ENCODE measurements at places on chromosomes 7 and 10. TPM values are rescaled to one million over a fixed set of nuclear protein-coding genes. Genes with fewer than 3 reads are reported as not detected.

- DNase-seq, result no peak
Observed at GRCh38 chr10:91191584-91191919, 28.9 kb upstream of the PCGF5 start.

DNA sequence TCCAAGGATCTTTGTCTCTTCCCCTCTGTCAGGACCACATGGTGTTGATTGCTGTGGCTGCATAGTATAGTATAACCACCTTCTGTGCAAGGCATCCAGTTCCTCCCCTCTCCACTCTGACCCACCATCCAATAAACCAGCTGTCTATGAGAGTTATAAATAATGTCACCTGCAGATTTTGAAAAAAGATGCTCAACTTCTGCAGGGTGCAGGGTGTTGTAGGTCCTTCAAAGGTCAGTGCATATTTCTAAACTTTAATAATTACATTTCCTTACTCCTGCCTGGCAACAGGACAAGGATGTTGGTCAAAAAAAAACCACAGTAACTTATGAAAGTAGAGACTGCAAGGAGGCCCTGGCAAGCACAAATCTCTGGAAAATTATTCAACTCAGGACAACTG, 166.2 kb downstream of the PKD1L1 start:
- peak; percentile 75 for DNase-seq

DNA sequence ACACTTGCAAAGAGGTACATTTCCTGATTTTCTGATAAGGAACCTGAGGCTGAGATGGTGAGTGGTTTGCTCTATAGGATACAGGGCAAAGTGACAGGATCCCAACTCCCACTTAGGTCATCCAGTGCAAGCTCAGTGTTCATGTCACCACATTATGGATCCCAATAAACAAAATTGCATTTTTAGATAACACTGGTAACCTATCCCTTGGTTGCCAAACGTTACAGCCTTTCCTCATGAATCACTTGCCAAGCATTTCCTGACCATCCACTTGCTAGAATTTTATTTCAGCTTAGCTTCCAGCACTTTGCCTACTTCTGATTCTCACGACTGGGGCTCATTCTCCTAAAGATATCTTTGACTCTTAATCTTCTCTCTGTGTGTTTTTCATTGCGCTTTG, 131.4 kb upstream of the ODAD2 start:
- peak; percentile 33 for DNase-seq

DNA sequence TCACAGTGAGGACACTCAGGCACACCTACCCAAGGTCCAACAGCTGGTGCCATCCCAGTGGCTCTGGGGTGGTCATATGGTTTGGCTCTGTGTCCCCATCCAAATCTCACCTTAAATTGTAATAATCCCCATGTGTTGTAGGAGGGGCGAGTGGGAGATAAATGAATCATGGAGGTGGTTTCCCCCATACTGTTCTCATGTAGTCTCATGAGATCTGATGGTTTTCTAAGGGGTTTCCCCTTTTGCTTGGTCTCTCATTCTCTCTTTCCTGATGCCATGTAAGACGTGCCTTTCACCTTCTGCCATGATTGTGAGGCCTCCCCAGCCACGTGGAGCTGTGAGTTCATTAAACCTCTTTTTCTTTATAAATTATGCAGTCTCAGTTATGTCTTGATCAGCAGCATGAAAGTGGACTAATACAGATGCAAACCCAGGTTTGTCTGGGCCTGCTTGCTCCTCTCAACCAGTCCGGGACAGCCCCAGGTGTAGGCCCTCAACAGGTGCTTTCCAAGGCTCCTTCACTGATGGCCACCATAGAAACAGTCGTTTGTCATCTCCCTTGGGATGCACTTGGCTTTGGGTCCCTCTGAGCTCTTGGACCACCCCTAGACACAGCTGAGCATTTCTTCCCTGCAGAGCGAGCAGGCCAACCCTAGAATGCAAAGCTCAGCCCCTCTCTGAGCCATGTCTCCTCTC, 101.3 kb upstream of the CTBP2 start:
- no peak for DNase-seq

GRCh38 chr7:1300636-1301035, 68.0 kb downstream of the UNCX start:
- no peak for DNase-seq

DNA sequence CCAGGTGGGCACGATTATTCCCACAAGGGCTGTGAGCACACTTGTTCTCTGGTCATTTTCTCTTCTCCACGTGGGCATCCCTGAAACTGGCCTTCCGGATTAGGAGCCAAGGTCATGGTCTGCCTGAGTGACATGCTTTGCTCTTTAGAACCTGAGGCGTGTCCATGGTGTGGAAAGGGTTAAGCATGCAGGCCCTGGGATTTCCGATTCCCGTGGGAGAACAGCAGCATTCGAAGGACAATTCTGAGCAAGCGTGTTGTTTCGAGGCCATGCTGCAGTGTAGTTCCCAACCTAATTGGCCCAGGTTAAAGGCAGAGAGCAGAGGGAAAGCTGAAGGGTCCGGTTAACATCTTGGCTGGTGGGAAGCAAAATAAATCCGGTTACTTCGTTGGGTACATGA, 245.9 kb downstream of the SKAP2 start:
- no peak for DNase-seq

- peak; percentile 68 for DNase-seq
Observed at GRCh38 chr10:14648005-14648765, 126.5 kb downstream of the FAM107B start.

DNA sequence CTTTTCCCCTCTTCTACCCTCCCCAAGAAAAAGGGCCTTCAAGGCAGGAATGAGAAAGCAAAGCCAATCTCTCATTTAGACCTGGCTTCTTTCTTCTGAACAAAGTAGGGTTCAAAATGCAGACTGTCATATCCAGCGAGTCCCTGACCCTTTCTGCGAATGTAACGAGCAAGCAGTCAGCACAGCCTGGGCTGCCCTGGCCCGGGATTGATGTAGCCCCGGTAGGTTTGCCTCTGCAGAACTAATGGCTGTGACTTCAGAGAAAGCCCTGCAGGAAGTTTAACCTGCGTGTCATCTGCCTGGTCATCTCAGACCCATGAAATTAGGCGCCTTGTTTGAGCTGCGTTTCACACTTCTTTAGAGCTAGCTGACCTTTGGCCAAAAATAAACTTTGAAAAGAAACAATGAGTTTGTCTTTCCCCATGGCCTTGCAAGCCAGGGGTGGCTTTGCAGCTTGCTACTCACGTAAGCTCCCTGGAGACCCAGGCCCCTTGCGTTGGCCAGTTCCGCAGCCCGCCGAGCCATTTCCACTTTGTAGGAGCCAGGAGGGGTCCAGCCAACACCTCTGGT, 36.4 kb downstream of the HABP2 start:
- no peak for DNase-seq

DNA sequence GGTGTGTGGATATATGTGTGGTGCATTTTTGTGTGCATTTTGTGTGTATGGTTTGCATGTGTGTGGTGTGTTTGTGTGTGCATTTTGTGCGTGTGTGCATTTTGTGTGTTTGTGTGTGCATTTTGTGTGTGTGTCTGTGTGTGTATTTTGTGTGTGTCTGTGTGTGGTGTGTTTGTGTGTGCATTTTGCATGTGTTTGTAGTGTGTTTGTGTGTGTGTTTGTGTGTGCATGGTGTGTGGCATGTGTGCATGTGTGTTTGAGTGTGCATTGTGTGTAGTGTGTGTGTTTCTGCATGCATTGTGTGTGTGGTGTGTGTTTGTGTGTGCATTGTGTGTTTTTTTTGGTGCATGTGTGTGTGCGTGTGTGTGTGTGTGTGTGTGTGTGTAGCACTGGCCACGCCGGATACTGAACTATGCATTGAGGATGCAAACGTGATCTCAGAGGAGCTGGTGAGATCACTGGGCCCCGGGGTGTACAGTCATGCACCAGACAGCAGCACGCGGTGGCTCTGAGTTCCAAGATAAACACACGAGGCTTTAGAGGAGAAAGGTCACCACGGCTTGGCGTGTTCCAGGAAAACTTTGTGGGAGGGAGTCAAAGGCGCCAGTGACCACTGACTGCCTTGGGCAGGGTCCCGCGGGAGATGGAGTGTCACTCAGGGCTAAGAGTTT, 106.6 kb upstream of the SHH start:
- DNase-seq, result peak; percentile 70

Gene FAM204A
- 103 TPM for total RNA-seq

DNA sequence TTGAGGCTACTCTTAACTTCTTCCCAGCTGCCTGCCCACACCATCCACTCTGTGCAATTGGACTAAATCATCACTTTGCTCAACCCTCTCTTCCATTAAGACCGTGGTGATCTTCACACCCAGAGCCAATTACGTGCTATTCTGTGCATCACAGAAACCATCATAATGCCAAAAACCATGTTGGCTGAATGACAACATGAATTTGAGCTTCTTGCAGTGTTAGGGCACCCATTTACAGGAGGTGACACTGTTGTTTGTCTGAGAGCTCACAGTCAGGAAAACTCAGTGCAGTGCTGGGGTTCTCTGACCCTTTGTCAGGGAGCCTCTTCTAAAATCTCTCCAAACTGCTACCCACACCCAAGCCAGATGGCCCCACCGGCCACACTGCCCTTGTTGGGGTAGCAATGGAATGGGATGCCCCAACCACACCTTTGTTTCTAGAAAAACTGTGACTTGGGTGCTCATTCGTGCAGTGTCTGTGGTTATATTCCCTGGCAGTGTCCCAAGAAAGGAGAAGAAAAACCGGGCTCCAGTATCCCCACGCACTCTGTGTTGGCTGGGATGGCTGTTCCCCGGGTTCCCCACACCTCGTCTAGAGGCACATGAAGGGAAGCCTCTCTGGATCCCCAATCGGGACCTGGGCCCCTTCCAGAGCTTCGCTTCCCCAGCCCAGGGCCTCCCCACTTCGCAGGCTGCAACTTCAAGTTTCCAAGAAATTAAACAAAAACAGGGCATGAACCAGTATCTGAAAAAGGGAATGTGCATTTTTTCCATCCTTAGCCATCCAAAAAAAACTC, 2.0 kb upstream of the TNS3 start:
- DNase-seq, result peak; percentile 29

Gene C10orf53
- total RNA-seq, result not detected

GRCh38 chr7:22633286-22633953, 93.6 kb upstream of the IL6 start:
- peak; percentile 55 for DNase-seq

DNA sequence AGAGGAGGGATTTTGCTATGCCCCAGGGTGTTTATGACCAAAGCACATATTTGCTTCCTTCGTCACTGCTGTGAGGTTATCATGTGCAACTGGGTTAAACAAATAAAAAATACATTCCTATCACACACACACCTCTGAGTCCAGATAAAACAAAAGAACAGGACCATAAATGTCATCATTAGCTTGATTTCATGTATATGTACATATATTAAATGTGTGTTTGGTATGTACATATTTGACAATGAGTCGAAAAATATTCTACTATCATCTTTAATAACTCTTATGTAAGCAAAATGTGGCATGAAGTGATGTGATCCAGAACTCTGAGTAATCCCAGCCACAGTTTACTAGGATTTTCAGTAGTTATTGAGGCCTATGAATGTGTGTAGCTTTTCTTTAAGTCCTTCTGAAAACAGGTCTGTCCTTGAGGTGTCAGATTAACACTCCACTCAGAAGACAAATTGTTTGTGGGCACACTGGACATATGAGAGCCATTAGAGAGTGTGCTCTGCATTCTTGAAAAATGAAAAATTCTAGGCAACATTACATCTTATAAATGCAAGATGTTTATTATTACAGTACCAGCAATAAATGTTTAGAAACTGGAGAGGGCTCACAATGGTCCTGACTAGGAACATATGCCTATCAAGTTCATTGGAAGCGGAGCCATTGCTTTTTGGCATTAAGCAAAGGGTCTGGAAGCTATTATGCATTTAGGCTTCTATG, 335.1 kb upstream of the SEMA3A start:
- peak; percentile 90 for DNase-seq

- no peak for DNase-seq
Observed at GRCh38 chr10:112135604-112136003, 48.0 kb downstream of the GPAM start.

Gene ZPBP
- total RNA-seq, result not detected

- no peak for DNase-seq
Observed at GRCh38 chr10:103525901-103526300, 32.4 kb downstream of the NEURL1 start.

Gene SH2B2
- total RNA-seq, result 4.9 TPM

- DNase-seq, result no peak
Observed at GRCh38 chr10:5387169-5387568, 17.5 kb downstream of the TUBAL3 start.

Gene SEMA4G
- 0.81 TPM for total RNA-seq

GRCh38 chr10:50574305-50574704, 49.5 kb downstream of the SGMS1 start:
- no peak for DNase-seq

GRCh38 chr10:33520223-33520622, 185.8 kb upstream of the NRP1 start:
- DNase-seq, result peak; percentile 34

DNA sequence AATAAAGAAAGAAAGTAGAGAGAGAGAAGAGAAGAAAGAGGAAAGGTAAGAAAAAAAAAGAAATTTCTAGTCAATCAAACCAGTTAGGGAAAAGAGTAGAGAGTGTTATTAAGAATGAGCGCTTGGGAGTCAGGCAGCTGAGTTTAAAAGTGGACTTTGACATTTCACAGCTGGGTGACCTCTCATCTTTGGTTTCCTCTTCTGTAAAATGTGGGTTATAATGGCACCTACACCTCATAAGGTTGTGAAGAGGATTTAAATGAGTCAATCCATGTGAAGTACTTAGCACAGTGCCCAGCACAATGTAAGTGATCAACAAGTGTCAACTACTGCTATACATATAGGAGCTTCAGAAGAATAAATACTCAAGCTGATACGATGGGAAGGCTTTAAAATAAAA, 12.2 kb downstream of the HOXA1 start:
- no peak for DNase-seq

Gene C10orf62
- not detected for total RNA-seq

- DNase-seq, result no peak
Observed at GRCh38 chr7:68800316-68800715, 798.0 kb upstream of the AUTS2 start.

DNA sequence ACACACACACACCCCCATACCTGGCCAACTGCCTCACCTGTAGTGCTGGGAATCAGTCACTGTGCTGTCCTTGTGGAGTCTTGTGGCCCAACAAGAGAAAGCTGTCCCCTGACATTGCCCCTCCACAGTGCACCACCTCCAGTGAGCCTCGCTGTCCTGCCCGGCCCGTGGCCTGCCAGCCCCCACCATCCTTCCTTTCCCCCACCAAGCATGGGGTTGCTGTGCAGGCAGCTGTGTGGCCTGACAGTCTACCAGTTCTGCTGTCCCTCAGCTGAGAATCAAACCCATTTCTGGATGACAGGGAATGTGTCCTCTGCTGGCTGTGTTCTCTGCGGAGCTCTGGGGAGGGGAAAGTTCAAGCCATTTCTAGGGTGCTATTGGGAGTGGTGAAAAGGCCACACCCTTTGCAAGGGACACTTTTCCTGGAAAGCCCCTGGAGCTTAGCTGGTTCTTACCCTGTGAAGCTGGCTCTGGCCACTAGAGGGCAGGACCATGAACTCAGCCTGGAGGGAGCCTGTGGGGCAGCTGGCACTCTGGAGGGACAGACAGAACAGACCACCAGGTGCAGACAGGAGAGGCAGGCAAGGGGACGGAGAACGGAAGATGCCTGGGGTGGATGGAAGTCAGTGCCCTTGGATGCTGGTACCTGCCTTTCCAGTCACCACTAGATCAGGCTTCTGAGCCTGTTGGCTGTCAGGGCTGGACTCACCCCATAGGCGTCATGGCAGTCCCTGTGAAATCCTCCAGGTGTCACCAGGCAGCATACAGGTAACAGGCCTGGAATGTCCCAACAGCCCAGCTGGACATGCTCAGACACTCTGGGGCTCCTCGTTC, 10.5 kb upstream of the MTPAP start:
- DNase-seq, result peak; percentile 53

All from fibroblast of the aortic adventitia (primary cell).